ENCODE measurements at places on chromosomes 4 and X.

- no peak for DNase-seq
Measured at GRCh38 chr4:39178706-39179105, 3.6 kb upstream of the WDR19 start.

- no peak for DNase-seq
Measured at GRCh38 chr4:101282076-101282844, 65.1 kb downstream of the PPP3CA start.

- DNase-seq, result no peak
Measured at GRCh38 chr4:25722964-25723363, 67.3 kb downstream of the SLC34A2 start.

GRCh38 chr4:74092957-74093356, 6.0 kb downstream of the CXCL2 start:
- no peak for DNase-seq

- no peak for DNase-seq
Measured at GRCh38 chr4:4302001-4302400, 11.9 kb downstream of the ZBTB49 start.

DNA sequence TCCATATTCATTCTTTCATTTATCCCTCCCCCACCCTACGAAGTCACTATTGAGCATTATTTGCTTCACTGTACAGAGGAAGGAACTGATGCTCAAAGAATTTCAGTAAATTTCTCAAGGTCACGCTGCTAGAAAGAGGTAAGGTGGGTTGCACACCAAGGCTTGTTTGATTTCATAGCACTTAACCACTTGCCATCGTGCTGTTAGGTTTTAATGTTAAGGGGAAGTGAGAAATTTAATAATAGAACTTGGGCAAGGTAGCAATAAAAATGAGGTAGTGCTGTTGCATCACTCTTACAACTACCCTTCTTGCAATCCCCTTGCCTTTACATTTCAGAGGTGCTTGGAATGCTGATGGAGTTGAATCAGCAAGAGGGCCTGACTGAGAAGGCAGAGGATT, 343.1 kb downstream of the MID1IP1 start:
- no peak for DNase-seq

- DNase-seq, result no peak
Measured at GRCh38 chr4:151603377-151603776, 157.4 kb downstream of the GATB start.

DNA sequence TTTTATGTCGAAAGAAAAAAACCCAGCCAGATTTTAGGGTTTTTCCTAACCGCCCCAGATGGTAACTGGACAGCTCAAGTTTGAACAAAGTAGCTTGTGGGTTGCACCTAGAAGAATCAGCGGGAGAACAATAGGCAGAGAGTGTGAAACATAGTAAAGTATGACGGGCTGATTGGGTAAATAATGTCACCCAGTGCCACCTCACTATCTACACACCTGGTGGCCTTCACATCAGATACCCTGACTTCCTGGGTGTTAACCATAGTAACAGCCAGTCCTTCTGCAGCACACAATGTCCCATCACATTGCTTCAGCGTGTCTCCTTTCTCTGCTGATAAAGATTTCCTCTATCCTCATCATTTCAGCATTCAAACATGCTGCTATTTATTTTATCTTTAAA, 159.1 kb upstream of the HS3ST1 start:
- DNase-seq, result no peak

DNA sequence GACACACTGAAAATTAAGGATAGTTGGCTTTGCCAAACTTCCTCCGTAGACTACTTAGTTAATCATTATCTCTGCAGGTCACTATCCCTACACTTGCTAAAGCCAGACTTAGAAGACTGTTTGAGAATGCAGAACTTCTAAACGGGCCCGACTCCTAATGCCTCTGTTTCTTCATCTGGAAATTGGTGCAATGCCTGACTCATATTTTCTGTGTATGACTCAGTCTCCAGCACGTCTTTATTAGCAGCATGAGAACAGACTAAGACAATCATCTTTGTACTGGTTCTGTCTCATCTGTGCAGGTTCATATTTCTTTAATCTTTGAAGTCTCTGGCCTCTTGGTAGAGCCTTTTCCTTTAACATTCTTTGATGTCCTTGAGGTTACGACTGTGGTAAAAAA, 411.9 kb upstream of the ACTRT1 start:
- no peak for DNase-seq

GRCh38 chrX:6685489-6685888, 150.6 kb upstream of the VCX3A start:
- DNase-seq, result no peak

- DNase-seq, result no peak
Measured at GRCh38 chr4:175910700-175911099, 98.6 kb upstream of the GPM6A start.

GRCh38 chr4:151960449-151961230, 199.8 kb upstream of the GATB start:
- DNase-seq, result no peak

DNA sequence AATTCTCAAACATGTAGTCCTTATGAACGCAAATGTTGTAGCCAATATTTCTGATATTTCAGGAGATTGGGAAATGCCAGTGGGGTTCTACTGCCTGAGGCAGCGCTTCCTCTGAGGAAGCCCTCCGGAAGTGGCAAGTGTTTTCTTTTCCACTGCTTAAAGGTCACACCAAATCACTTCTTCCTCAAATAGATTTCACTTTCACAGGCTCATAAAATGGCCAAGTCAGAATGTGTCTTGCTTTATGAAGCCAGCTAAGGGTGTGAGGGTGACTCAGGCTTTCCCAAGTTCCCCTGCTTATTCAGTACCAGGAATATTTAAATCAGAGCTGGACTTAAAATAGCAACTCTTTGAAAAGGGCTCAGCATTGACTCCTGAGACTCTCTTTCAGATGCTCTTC, 514.2 kb upstream of the DIPK2B start:
- no peak for DNase-seq

GRCh38 chr4:185689407-185689806, 122.6 kb downstream of the SORBS2 start:
- DNase-seq, result peak; percentile 30
